ENCODE measurements at places on chromosomes 3 and 15.
A peak's percentile ranks its signal among the peaks of the same experiment; 100 is the strongest.

- DNase-seq = no peak
Observed at GRCh38 chr3:73490453-73491286, 134.1 kb downstream of the PDZRN3 start.

DNA sequence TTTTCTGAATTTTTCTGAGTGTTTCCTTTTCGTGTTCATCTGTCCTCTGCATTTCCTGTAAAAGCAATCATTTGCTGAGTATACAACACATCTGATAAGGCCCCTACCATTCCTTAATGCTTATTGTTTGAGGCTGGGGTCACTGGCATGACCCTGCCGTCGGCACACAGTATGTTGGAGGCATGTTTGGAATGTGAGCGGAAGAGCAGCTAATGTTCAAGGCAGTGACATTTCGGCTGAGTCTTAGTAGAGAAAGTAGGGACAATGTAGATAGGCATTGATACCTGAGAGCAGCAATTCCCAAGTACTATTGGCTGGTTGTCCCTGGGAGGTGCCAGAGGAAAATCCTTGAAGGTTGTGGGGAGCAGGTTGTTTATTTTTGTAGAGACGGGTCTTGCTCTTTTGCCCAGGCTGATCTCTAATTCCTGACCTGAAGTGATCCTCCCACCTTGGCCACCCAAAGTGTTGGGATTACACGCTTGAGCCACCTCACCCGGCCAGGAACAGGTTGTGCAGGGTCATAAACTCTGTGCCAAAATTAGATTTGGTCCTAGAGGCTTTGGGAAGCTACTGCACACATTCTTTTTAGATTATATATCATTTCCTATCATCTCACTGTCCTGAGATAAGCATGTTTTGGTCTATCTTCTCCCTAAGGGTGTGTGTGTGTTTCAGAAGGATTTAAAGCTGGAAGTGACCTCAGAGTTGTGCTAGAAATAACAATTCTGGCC, 13.5 kb downstream of the PTPN23 start:
- no peak for DNase-seq

DNA sequence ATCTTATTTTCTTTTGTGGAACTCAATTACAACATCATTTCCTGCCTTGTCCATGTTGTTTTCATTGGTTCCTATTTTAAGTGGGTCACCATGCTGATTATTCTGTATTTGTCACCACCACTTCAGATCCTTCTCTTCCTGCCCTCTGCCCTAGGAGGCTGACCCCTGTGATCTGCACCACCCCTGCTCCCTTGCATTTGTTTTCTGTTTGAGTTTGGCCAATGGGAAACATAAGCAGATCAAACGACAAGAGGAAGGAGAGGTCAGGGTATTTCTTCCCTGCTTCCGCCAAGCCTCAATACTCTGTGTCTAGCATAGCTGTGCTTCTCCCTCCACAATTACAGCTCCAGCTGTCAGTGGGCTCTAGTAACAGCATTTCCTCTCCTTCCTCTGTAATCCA, 71.6 kb downstream of the IMPG2 start:
- no peak for DNase-seq

DNA sequence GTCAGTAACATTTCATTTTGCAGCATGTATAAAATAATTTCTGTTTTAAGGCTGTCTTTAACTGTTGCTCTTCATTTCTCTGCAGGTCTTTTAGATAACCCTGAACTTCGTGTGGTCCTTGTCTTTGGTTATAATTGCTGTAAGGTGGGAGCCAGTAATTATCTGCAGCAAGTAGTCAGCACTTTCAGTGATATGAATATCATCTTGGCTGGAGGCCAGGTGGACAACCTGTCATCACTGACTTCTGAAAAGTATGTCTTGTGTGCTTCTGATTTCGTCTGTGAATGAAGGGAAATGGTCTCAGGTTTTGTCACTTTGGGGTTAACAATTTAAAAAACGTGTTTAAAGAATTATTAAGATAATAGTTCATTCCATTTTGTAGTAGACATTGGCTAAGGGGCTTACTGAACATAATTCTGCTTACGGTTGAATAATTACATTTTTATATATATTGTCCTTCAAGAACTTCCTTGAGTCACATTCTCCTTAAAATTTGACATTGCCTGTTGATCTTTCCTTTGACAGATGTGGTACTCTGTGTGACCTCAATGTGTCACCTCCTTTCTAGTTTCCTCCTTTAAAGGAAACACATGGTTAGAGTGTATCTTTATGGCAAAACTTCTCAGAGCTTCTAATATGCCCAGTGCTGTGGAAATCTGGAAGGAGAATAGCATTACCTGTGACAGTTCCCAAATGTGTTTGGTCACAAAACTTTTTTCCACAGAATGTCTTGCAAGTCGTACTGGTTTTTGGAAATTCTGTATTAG, 26.3 kb downstream of the FBXO22 start:
- no peak for DNase-seq

GRCh38 chr3:142337994-142338393, 109.8 kb downstream of the XRN1 start:
- no peak for DNase-seq

DNA sequence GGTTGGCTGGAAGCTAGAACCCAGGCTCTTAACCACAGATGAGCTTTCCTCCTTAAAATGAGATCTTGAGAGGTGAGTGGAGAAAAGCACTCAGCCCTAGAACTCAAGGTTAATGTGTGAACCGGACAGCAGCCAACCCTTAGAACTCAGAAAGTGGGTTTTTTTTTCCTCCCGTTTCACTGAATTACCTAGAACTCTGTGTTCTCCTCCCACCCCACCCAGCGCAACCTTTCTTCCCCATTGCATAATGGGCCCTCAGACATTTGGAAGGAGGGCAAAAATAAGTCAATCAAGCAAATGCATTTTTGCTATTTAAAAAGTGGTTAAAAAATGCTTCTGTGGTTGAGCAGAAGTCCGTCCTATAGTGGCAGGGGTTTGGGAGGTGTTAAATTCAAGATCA, 36.7 kb downstream of the POC1A start:
- DNase-seq = no peak

DNA sequence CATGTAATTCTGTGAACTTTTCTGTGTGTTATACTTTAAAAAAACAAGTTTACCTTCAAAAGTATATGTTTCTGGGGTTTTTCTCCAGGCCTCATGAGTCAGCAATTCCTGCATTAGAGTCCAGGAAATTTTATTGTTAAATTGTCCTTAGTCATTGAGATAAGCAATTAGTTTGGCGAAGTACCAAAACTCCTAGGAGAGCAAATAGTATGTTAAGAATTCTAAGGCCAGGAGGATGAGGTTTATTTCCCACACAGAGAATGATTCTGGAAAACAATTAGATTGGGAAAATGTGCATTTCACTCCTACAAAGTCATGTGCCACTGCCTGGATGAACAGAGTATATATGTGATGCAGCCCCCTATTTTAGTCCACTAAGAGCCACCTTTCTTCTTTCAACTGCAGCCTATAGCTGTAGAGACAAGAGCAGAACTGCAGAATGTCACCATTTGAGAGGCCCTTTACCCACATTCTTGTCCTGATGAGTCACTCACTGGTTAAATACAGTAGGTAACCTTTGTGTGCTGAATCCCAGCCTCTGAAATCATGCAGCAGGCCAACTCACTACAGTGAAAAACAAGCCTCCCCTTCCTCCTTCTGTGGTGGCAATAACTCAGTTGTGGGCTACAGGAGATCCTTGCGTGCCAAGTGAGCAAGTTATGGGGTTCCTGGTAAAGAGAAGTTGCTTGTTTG, 452.8 kb upstream of the THBS1 start:
- DNase-seq = no peak

DNA sequence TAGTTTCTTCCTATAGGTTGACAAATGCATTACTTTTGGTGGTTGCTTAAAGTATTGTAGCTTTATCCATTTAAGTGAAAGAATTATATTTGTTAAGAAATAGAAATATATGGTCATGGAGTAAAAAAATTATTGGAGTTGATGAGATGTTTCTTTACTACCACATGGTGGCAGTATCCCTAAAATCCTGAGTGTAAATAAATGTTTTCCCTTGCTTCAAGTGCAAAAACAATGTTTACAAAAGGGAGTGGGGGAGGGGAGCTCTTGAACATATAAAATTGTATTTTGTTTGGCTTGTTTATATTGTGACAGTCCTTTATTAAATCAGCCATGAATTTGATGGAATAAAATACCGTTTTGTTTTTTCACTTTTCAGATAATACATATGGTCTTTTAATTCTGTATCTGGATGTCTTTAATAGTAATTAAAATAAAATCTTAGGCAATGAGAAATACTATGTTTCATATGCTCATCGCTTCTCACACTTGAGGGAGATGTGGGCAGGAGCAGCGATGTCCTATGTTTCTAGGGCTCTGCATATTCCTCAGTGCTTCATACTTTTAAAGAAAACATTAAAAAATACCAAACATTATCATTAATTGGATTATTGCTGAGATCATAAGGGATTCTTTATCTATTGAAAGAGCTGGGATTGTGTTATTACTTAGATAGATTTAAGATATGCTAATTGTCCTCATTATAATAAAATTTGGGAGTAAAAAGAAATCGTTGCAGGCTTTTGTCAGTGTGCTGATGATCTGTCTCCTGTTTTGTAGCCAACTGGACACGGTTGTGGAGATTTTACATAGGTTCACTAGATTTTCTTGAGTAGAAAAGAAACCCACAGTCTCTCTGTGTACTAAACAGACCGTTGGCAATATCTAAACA, 349.7 kb downstream of the TUSC7 start:
- DNase-seq = no peak

DNA sequence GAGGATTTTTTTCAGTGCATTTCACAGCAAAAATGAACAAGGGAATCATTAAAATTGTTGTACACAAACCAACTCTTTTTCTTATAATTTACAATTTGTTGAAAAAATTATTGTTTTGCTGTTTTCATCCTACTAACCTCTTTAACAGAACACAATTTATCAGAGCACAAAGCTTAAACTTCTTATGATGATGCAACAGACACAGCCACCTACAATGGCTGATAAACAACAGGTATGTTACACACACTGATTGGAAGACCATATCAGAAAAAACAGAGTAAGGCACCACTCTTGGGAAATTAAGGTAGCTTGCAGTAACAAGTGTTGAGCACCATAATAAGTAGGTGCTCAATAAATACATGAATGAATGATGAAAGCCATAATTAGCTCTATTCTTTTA, 8.9 kb upstream of the SNX4 start:
- DNase-seq = no peak

- peak; percentile 76 for DNase-seq
Observed at GRCh38 chr15:90915808-90916440, 12.8 kb downstream of the MAN2A2 start.

GRCh38 chr3:21729331-21729730, 21.7 kb downstream of the ZNF385D start:
- no peak for DNase-seq

DNA sequence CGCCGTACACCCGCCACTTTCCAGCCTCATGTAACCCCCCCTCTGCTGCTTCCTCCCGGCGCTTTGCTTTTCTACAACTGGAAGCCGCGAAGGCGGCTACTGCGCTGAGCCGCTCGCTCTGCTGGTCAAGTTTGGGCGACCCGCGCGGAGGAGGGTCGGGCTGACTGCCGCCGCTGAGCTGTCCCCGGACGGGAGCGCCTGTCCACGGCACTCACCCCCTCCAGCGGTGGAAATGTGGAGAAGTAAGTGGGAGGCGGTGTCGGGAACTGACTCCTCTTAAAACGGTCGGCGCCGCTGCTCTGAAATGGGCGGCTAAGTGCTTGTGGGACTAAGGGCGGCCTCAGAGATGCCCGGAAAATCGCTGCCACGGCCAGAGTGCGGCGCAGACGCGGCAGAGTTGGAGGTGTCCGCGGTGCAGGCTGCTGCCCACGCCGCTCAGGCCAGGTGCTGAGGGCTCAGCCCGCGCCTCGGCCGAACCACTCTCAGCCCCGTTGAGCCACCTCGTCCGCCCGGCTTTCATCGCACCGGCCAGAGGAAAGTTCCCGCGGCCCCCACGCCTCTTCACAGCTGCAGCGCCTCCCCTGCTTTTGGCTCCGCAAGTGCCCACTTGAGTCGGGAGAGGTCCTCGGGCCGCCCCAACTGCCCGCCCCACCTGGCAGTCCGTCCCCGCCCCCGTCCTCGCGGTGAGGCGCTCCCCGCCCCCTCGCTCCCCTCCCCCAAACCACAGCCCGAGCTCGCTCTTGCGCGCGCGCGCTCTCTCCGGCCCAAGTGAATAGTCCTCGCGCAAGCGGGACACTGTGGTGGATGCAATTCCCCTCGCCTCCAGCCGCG, at the start of gene EPHA6:
Gene EPHA6 (plus strand): TSS at position 775 of the 831 bp plus-strand sequence.
- no peak for DNase-seq

GRCh38 chr15:57037548-57037947, 119.1 kb downstream of the TCF12 start:
- DNase-seq = no peak

- DNase-seq = no peak
Observed at GRCh38 chr3:60973321-60973720, 277.9 kb downstream of the FHIT start.

DNA sequence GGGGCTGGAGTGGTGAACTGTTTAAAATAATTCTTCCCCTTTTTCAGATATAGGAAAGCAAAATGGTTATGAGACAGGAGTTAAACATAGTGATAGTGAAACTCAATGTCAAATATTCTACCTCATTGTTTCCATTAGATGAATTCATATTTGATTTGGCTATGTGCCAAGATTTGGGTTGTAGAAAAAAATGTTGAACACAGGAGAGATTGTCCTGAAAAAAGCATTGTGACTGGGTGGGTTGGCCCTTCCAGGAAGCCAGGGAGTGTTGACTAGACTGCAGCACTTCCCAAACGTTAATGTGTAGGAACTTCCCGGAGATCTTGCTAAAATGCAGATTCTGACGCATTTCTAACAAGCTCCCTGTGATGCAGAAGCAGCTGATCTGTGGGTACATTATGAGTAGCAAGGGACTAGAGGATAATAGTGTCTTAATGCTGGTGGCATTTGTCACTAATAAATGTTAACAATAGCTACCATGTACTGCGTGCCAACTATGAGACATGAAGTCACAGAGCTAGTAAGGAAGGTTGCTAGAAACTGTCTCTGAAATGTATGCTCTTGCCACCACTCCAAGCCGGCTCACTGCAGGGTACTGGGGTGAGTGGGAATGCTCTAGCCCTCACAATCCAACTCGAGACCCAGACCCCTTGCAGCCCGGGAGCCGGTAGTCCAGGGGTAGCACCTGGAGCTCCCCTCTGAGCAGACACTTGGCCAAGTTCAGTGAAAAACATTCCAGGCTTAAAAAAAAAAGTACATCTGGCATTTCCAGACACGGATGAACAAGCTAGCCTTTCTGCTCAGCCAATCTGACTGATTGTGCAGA, 120.6 kb downstream of the CD47 start:
- no peak for DNase-seq

- no peak for DNase-seq
Observed at GRCh38 chr3:99795573-99795972, 22.1 kb upstream of the CMSS1 start.

GRCh38 chr3:4233488-4233887, 69.7 kb upstream of the SETMAR start:
- DNase-seq = no peak

DNA sequence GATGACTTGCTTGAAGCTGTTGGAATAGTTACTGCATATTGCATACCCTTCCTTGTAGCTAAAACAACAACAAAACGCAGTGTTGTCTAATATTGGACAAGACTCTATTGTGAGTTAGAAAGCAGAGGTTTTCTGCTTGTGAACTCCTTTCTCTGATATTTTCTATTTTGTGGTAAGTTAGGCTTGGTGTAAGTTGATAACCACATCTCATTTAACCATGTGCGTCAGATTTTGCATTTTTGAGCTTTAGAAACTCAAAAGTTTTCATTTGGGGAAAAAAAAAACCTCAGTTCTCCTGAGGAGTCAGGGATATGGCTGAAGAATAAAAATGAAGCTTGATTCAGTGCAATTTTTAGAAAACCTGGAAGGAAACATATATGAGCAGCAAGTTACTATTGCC, 1.5 kb downstream of the ARIH1 start:
- DNase-seq = no peak

- no peak for DNase-seq
Observed at GRCh38 chr3:53346514-53346913, 829 bp downstream of the DCP1A start.
